ENCODE measurements at places on chromosomes 16 and 17.

DNA sequence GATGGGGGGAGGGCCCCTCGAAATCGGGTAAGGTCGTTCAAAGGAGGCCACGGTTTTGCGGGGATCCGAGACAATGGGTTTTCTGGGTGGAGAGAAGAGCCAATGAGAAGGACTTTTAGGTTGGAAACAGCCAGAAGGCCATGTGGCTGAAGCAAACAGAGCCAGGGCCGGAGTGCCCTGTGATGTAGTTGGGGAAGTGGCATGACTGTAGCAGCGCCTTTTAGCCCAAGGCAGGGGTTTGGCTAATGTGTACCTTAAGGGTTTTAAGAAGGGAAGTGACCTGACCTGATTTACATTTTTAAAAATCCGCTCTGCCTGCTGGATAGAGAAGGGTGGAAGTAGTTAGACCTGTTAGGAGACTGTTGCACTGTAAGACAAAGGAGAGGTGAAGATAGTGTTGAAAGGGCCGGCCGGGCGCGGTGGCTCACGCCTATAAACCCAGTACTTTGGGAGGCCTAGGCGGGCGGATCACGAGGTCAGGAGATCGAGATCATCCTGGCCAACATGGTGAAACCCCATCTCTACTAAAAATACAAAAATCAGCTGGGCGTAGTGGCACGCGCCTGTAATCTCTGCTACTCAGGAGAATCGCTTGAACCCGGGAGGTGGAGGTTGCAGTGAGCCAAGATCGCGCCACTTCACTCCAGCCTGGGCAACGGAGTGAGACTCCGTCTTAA, 1.0 kb downstream of the LYRM1 start:
- DNase-seq, result peak; percentile 90

GRCh38 chr16:27025581-27025980, 41.1 kb upstream of the C16orf82 start:
- no peak for DNase-seq

- DNase-seq, result no peak
These were observed 16.5 kb downstream of the RNF157 start for GRCh38 chr17:76223802-76224201.

DNA sequence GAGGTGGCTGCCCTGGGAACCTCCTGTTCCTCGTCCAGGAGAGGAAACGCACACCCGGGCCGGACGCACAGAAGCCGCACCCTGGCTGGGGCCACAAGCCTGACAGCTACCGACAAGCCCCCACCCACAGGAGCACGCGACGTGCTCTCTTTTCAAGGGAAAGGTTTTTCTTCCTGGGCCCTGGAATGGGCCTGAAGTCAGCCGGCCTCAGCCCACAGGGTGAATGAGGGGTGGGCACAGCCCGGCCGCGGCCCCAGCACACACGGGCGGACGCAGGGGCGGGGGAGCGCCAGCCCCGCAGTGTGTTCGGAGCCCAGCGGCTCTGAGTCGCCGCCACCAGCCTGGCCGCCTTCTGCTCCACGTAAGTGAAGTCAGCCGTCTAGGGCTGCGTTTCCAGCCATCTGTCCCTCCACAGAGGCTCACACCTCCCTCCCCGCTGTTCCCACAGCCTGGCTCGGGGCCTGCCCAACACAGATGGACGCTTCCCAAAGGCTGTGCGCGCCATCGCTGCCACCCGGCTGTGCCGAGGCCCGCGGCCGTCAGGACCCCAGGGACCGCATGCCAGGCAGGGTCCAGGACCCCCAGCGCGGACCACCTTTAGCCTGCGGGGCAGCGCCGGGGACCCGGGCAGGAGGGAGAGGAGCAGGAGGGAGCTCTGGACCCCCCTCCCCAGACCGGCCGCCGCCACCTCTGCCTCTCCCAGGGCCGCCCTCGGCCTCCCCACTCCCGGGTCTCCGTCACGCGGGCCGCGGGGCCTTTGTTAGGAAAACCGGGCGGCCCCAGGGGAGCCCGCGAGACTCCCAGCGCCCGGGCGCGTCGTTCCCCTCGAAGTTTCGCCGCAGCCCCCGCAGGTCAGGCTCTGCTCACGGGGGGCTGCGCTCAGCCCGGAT, 36.8 kb downstream of the CBFA2T3 start:
- DNase-seq, result no peak

DNA sequence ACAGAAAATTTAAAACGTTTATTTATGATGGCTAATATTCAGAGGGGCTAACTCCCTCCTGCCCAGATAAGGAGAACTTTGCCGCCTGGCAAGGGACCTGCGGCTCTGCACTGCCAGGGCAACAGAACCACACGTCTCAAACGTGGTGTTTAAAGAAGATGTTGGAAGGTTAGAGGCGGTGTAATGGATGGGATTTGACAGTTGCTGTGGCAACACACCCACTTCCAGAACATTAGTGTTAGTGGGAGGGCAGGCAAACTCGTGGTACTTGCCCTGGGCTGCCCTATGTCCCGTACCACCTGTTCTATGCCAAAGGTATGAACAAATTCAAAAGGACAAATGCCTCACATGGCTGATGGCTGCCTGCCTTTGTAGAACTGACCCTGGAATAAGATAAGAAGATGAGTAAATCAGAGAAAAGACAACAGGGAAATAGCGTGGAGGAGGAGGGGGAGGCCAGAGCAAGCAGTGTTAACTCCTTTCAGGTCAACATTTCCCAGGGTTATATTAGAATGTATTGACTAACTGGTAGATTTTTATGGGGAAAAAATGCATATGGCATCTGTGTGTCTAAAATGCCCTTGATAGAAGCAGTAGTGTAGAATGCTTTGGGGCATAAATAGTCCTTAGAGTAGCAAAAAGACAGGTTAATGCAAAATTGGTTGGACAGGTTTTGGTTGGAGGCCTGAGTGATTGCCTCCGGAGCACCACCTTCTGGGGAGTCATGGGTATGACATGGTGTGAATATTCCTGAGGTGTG, 30.8 kb downstream of the HLF start:
- DNase-seq, result peak; percentile 31

All from CD14-positive monocyte (primary cell).